Stimulated activated CD4-positive, alpha-beta T cell treated with anti-CD3 and anti-CD28 coated beads, Interleukin-1b, Interleukin-23, amount 100 ng/mL, for 24 hours (primary cell): ENCODE measurements at places on chromosomes 2 and 18.

- no peak for DNase-seq
Observed at GRCh38 chr2:121485039-121485438, 45.6 kb upstream of the RNU4ATAC start.

DNA sequence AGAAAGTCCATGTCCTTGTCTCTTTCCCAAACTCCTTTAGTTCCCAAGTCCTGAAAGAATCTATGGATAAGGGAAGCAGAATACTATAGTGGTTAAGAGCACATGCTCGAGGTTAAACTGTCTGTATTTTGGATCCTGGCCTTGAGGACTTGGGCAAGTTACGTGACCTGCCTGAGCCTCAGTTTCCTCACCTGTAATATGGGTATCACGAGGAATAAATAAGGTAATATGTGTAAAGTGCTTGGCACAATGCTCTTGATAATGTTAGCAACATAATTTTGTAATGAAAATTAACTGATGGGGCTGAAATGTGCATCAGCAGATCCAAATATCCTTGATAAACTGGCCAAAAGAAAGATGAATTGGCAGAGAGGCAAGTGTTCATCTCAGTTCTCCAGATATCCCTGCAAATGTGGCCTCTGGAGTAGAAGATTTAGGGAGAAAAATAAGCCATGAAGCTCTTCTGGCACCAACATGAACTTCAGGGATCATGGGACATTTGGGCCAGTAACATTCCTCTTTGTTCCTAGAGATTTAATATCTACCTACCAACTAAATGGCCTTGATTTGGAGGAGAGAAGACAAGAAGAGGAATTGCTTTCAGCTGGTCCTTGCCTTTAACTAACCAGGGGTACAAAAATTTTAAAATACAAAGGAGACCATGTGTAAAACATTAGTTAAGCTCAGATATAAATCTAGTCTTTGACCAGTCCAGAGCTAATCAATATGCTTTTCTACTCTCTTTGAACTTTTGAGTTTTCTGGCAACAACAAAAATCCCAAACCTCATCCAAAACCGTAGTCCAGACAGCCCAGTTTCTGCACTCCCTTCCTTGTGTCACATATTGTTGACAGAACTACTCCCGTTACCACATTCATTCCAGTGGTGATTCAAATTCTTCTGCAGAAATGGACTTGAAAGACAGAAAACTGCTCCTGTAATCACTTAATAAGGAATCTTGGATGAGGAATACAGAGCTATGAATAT, 52.7 kb upstream of the EML4 start:
- DNase-seq, result no peak

GRCh38 chr18:52468496-52468895, 128.5 kb downstream of the DCC start:
- no peak for DNase-seq

DNA sequence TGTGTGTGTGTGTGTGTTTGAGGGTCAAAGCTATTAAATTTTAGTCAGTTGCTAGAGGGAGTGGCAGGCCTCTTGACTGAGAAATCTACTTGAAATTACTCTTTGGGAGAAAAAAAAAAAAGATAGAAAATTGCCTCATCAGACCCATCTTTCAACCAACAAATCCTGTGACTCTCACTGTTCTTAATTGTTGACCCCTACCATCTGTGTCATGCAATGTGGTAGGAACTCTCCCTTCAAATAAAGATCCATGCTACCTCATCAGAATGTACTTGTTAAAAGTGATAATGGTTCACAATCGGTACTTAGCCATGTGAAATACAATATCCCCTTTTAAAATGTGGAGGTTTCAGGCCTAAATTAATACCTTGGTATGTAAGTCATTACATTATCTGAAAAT, 670.8 kb upstream of the FANCL start:
- DNase-seq, result no peak

- DNase-seq, result no peak
Observed at GRCh38 chr18:9468998-9469397, 6.3 kb upstream of the RALBP1 start.

- no peak for DNase-seq
Observed at GRCh38 chr2:85698184-85698879, 4.2 kb downstream of the GNLY start.

DNA sequence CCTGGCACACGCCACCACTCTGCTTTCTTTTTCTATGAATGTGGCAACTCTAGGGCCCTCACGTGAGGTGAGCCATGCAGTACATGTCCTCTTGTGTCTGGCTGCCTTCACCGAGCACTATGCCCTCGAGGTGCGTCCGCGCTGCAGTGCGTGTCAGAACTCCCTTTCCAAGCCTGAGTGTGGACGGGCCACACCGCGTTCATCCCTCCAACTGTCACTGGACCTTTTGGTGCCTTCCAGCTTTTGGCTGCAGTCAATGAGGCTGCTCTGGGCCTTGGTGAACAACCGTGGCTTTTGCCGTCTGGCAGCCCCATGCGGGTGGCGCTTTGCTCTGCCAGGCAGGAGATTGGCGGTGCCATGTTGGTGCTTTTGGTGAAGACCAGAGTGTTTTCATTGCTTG, 74.0 kb downstream of the TSHZ1 start:
- no peak for DNase-seq

GRCh38 chr2:159251296-159252173, 35.0 kb downstream of the WDSUB1 start:
- no peak for DNase-seq

- no peak for DNase-seq
Observed at GRCh38 chr2:85185431-85185940, 52.3 kb downstream of the TCF7L1 start.

DNA sequence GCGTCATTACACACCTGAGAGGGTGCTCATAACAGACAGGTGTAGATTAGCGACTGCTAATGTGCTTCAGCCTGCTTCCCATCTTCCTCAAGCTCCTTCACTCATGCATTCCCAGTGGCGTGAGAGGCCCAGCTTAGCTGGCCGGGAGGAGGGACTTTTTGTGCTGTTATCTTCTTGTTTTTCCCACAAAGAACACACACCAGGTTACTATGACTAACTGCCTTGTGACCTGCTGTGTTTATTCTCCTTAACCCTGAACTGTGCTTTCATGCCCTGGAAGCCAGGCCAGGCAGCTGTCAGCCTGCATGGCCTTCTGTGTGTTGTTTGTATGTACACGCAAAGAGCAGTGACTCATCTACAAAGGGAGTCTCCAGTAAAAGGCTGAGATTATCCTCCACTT, 143.8 kb downstream of the PIEZO2 start:
- no peak for DNase-seq

GRCh38 chr2:10844097-10844496, 31.5 kb upstream of the PDIA6 start:
- no peak for DNase-seq

DNA sequence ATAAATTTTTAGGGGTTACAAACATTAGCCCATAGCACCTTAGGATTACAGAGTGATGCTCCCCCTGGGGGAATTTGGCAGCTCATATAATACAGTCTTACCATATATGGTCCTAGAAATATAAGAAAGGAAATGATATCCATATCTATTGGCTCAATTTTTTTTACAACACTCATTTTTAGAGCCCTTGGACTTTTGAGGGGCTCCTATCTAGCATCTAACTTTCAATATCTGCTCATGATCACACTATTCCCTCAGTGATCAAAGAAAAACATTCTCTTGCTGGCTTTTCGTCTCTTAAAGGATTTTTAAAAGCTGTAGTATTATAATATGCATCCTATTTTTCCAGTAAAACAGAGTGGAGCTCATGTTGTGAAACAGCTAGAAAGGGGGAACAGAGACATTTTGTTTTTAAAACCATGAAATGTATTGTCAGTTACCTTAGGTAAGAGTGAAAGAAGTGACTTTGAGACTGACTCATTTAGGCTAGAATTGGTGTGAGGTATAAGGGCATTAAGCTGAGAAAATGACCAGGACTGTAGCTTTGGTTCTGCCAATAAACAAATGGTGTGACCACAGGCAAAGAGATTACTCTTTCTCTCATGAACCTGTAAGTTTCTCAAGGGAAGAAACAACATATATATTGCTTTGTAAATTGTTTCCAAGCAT, 65.8 kb downstream of the ALPK2 start:
- DNase-seq, result no peak

GRCh38 chr18:63299837-63300745, 19.5 kb downstream of the BCL2 start:
- DNase-seq, result no peak

- no peak for DNase-seq
Observed at GRCh38 chr2:96580771-96581170, 44.2 kb downstream of the ARID5A start.

- no peak for DNase-seq
Observed at GRCh38 chr2:80525152-80525551, 220.6 kb upstream of the LRRTM1 start.

DNA sequence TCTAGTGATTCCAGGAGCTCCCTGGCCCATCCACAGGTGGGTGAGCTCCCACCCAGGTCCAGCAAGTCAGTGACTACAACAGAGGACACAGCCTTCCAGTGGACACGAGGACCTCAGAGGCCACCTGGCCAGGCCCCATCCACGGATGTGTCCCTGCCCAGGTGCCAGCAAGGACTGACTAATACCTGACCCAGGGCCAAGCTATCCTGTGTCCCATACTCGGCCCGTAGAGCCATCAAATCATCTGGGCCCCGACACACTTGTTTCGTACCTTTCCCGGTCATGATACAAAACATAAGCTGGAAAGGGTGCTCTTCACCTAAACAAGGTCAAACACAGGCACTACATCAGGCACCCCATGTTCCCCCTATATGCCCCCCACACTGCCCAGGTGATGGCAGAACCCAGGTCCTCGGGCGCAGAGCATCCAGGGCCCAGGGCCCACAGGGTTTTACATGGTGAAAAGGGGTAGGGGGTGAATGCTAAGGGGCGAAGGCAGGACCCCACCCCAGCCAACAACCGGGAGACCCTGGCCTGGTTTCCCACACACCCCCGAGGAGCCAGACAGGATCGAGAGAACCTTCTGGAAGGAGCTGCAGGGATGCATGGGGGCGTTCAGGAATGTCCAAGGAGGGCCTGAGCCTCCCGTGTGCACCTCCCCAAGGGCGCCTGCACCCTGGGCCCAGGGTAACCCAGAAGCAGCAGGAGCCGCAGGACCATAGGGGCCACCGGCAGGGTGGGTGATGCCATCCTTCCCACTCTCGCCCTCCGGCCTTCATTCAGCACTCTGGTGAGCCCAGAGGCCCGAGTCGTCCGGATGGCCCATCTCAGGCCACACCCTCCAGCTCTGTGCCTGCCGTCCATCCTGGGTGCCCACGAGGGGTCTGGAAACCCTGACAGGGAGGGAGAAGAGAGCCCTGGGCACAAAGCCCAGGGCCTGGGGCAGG, 94.3 kb downstream of the HDAC4 start:
- DNase-seq, result no peak

- no peak for DNase-seq
Observed at GRCh38 chr2:83953697-83954096, 505.4 kb downstream of the SUCLG1 start.

DNA sequence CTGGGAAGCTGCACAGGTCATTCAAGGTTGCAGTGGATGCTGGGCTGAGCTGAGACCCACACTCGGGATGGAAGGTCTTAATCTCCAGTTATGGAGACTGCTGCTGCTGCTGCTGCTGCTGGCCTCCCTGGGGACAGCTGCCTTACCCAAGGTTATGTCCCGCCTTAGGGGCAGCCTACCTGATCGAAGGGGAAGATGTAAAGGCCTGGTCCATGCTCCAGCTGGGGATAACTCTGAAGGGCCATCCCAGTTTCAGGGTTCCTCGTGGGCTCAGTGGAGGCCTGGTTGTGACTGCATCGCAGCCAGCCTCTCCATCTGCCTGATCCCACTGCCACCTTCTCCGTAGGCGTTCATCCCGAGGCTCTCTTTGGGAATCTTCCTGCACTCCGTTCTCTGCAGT, 33.0 kb downstream of the RHOB start:
- no peak for DNase-seq

- no peak for DNase-seq
Observed at GRCh38 chr18:9516437-9517064, 41.2 kb downstream of the RALBP1 start.

GRCh38 chr18:8238507-8238906, 370.7 kb upstream of the RAB12 start:
- no peak for DNase-seq

DNA sequence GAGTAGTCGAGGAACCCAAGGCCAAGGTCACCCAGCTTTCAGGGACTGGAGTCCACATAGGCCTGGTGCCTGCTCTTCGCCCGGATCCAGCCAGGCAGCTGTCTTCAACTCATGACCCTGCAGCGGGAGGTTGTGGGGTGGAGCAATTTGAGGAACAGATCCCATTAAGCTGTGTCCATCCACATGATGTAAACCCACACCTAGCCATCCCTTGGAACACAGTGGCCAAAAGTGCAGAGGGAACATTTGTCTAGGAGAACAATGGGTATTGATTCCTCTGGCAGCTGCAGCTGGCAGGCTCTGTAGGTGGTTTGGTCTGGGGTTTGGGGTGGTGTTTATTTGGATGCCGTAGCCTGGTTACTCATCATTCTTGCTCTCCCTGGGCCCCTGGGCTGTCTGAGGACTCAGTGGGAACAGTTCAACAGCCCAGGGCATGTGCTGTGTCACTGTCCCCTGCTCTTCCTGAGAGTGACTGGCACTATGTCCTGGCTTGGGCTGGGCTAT, 99.4 kb downstream of the TFCP2L1 start:
- no peak for DNase-seq

- no peak for DNase-seq
Observed at GRCh38 chr2:235206980-235207579, 255.3 kb downstream of the SH3BP4 start.

DNA sequence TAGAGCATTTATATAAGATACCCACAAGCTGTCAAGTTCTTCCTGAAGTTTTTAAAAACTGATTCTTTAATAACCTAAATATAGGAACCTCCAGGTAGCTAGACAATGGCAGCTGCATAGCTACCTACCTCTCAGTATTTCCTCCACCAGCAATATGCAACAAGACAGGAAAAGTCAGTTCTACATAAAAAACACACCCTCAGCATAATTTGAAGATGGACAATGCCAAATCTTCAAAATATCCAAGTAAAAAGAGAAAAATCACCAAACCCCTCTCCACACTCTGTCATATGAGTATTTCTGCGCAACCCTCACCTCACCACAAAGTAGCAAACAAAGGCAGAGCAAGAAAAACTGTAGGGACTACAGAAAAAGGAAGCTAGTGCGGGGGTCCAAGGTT, 51.4 kb downstream of the GTF3C3 start:
- no peak for DNase-seq

DNA sequence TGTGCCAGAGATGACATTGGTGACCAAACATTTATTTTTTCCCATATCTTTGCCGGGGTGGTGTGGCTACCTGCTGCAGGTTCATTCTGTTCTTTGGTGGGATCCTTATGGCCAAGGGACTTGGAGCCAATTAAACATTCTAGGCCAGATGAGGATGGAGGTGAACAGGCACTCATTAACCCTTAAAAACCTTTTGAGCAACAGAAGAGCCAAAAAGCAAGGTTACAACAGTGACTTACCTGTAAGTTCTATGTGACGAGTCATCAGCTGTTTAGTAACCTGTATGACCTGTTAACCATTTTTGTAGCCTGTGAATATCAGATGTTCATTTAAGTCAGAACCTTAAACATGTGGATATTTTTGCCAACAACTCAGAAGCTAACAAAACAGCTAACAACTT, 105.6 kb downstream of the XRCC5 start:
- DNase-seq, result no peak

DNA sequence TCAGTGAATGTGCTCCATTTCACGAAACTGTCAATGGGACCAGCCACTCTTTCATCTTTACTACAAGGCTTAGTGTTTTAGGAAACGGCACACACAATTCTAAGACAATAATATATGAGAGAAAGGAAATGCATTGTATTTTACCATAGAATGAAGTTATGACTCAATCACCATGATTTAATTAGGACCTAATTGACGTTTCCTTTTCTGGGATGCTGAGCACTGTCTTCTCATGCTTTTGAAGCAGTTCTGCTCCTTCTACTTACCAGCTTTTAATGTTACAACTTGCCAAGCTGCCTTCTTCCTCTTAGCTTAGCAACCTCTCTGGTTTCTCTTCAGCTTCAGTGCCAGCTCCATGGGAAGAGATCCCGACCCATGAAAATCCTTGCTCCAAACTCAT, 94.3 kb upstream of the SERPINE2 start:
- DNase-seq, result no peak
